ENCODE measurements at places on chromosomes 6 and 20. TPM values are rescaled to one million over a fixed set of nuclear protein-coding genes. Genes with fewer than 3 reads are reported as not detected.

HLA-DQA2 gene
- polyA plus RNA-seq, result not detected

MMUT gene
- 14.1 TPM for polyA plus RNA-seq

EDN1 gene
- polyA plus RNA-seq, result not detected

MDFI gene
- not detected for polyA plus RNA-seq

HNF4A gene
- polyA plus RNA-seq, result 0.27 TPM

HLA-DRA gene
- polyA plus RNA-seq, result 0.80 TPM

FNDC1 gene
- polyA plus RNA-seq, result not detected

SNX14 gene
- polyA plus RNA-seq, result 72.1 TPM

SLC35A1 gene
- polyA plus RNA-seq, result 15.2 TPM

NQO2 gene
- 149 TPM for polyA plus RNA-seq

IMPG1 gene
- not detected for polyA plus RNA-seq
